Fibroblast of skin of abdomen (primary cell): ENCODE measurements at places on chromosomes 12 and 14.

- peak; percentile 21 for DNase-seq
These were observed 194.8 kb upstream of the DCN start for GRCh38 chr12:91377436-91377835.

DNA sequence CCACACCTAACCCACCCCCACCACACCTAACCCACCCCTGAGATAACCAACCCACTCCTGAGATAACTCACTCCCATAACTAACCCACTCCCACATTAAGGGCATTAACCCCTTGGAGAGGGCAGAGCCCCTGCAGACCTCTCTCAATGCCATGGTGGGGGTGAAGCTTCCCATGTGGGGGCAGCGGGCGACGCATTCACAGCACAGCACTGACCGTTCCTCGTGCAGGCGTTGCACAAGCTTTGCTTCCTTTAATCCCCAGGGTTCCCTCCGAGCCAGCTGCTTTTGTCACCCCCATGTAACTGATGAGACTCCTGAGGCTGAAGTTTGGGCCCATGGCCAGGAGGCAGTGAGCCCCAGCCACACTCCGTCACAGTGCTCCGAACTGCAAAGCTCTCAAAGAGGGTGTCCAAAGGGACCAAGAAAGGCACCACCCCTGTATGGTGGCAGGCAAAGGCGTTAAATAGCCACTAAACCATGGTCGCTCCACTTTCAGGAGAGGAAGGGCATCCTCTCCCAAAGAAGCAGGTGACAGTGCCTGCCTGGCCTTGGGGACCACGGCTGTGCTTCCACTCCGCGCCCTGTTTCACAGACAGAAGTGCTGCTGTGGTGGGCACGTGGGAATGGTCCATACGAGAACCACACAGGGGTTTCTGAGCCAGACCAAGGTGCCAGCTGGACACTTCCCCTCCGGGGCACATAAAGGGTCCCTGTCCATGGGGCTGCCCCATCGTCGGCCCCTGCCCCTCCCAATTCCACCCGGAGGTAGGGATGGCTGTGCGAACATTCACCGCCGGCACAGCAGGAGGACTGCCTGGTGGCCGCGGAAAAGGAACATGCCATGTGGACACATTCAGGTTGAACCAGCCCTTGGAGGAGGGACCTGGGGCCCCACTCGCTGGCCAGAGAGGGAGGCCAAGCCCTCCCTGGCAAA lies 28.3 kb downstream of the GALNT9 start:
- DNase-seq = no peak

DNA sequence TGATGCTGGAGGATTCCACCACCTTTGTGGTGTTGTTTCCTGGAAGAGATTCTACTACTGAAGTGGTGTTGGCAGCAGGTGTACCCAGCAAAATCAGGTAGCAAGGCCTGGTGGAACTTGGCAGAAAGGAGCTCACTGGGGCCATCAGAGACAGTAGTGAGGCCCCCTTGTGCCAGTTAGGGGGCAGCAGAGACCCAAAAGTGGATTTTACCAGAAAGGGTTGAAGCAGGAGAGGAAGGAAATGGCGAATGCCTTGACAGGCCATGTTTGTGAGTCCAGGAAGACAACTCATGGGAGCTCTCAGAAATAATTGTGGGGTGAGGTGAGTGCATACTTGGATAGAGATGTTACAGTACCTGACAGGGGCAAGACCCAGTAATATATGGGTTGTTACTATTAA lies 137.7 kb upstream of the FGD4 start:
- DNase-seq = no peak

DNA sequence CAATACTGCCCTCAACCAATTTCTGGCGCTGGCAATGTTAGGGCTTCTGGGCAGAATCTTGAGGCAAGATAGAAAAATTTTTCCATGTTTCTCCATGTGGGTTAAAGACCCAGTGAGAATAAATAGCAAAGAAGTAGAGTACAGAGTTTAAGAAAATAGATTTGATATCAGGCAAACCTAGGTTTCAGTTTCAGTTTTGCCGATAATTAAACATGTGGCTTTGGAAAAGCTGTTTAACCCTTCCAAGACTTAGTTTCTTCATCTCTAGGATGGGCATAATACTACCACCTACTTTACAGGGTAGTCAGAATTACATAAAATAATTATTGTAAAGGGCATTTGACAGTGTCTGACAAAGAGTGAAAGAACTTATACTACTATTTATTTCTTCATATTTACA lies 360.4 kb downstream of the PCNX1 start:
- no peak for DNase-seq

DNA sequence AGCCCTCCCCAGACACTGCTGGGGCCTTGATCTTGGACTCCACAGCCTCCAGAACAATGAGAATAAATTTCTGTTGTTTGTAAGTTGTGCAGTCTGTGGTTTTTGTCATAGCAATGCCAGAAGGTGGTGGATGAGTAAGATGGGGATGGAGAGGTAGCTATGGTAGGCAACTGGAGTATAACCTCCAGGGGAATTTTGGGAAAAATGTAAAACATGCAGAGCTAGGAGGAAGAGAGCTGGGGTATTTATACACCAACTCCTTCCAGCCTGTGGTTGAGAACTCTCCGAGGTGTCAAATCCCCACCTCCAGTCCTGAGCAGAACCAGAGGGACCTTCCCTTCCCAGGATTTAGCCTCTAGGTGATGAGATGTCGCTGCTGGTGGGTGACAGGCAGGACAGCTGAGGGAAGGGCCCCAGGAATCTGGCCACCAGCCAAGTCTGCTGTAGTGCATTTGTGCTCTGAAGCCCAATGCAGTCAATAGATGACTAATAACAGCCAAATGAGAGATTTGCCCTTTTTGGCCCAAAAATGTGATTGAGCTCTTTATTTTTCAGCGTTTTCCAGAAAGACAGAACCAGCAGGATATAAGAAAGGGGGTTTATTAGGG lies 19.1 kb upstream of the CEP170B start:
- no peak for DNase-seq

DNA sequence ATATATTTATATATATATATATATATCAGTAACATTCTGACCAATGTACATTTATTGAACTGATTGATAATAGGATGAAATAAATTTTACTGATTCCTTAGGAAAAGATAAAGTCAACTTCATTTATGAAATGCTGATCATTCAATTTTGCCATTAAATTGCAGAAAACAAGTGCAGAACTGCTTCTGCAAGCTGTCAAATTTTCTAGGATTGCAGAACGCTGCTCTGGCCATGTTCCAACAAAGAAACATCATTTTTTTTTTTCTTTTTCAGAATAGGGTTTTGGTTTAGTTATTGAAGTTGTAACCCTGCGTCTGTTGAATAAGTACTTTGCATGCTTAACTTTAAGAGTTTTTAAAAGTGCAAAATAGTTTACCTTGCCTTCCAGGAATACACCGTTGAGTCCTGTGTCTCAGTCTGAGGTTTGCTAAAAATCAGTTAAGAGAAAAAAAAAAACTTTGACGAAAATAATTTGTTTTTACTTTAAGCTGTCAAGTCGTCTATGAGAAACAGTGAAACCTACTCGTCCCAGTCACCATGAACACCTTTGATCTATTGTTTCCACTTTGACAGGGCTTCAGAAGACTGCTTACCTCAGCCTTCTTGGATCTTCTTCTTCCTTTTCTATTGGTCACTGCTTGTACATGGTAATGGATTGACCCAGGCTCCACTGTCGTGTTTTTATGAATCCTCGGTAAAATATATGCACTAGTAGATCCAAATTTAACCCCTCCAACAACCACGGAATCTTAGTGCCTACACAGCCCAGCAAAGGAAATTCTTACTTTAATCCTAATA lies at the start of gene KERA:
Gene KERA, minus strand, starts transcription at position 657 of the 798 bp plus-strand sequence. CDS start 1,743 bp downstream, outside the sequence.
- no peak for DNase-seq

- no peak for DNase-seq
These were observed 812 bp downstream of the NABP2 start for GRCh38 chr12:56224954-56225353.

GRCh38 chr14:87888136-87888999 lies 104.6 kb downstream of the GALC start:
- no peak for DNase-seq

- no peak for DNase-seq
These were observed 8.3 kb downstream of the TMX1 start for GRCh38 chr14:51248016-51248987.

DNA sequence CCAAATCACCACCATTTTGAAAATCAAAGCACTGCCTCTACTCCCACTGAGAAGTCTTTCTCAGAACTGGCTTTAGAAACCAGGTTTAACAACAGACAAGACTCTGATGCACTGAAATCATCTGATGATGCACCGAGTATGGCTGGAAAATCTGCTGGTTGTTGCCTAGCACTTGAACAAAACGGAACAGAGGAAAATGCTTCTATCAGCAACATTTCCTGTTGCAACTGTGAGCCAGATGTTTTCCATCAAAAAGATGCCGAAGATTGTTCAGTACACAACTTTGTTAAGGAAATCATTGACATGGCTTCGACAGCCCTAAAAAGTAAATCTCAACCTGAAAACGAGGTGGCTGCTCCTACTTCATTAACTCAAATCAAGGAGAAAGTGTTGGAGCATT lies 115.0 kb upstream of the NPAS3 start:
- peak; percentile 2 for DNase-seq

DNA sequence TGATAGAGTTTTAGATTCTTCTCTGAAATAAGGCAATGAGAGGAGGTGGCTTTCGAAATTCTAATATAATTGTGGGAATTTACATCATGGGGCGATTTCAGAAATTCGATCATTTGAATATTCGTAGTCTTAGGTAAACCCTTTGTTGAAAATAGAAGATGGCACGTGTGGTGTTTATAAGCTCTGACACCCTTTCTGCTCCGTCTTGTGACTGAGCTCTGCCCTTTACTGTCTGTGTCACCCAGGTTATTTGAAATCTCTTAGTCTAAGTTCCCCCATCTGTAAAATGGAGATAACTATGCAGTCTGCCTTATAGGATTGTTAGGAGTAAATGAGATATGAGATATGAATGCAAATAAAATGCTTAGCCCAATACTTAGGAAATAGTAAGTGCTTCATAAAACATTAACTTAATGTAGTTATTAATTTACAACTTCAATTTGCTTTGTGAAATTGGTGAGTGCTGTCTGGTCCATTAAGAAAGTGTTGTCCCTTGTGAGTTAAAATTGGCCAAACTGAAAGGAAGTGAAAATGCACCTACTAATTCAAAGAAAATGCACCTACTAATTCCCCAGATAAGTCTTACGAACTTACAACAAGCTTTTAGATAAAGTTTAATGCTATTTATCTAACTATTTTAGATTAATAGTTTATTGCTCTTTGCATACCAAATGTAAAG lies 1.5 kb downstream of the BMAL2 start:
- DNase-seq = no peak

DNA sequence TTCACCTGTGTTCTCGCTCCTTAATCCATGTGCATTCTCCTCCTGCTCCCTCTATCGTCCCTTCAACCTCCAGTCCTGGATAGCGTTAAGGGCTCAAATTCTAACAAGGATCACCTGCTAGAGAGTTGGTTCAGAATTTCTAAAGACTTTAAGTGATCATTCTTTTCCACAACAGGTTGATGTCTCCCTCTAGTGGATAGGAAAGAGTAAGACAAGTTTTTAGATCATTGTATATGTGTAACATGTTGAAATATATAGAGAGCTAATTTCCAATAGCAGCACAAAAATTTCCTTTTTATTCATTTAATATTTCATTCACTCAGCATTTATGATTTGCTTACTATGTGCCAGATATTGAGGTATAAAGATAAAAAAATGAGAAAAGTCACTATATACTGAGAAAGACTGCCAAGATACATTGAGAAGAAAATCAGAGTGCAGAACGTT lies 9.3 kb upstream of the ESR2 start:
- peak; percentile 61 for DNase-seq

- no peak for DNase-seq
These were observed 11.9 kb downstream of the TGFB3 start for GRCh38 chr14:75969891-75970290.

DNA sequence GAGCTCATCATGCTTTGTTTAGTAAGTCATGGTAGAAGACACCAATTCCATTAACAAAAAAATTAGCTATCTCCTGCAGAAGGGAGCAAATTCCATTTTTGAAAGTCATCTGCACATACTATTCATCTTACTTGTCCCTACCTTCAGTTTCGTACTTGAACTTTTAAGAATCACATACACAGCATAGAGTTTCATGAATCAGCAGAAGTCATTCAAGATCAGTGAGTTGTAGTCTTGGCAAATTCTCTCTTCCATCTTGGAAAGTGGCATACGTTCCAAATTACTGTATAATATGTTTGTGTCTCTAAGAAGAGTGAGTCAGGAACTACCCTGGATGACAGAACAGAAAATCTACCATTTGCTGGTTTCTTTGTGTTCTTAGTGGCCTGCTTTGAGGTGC lies 14.1 kb downstream of the VRK1 start:
- DNase-seq = peak; percentile 58

DNA sequence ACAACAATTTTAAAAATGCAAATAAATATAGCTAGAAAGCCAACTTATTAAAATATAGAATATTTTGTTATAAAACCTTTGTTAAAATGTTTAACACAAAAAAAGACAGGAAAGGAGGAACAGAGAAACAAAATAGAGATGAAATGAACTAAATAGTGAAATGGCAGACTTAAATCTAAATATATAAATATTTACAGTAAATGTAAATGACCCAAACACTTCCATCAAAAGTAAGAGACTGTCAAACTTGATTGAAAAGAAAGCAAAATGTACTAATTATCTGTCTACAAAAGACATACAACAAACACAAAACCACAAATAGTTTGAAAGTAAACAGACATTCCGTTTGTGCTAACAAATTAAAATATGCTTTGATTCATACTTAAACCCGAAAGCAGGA lies 41.7 kb downstream of the PLBD1 start:
- no peak for DNase-seq

DNA sequence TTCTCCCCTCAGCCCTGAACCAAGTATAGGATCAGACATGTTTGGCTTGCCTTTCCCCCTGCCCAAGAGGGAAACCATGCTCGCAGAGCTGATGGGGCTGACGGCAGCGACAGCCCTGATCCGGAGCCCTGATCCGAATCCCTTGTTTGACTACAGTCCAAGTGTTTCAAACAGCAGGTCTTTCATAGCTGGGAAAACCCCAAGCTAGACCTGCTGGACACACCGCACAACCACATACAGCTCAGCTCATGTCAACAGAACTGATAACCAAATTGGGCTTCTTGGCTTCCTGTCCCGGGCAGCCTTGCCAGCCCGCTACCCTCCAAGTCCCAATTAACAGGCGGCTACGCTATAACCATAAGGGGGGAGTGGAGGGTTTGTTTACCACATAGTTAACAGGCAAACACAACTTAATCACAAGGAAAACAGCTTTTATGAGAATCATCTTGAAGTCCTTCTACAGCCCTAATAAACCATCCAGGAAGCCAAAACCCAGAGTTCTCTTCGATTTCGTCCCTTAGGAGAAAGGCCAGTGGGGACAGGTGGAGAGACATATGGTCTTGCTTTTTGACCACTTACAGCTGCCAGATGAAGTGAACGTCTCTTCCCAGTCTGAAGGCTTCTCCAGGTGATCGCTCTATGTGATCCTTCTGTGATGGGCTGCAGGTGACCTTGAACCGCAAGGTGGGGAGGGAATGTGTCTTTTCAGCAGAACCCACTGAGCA lies 64.5 kb upstream of the MANSC4 start:
- DNase-seq = peak; percentile 20

GRCh38 chr14:104887623-104888488 lies 22.8 kb downstream of the CEP170B start:
- no peak for DNase-seq

GRCh38 chr14:105060751-105061427 lies 4.3 kb downstream of the GPR132 start:
- DNase-seq = no peak
